T-cell (primary cell): ENCODE measurements at places on chromosomes 5 and 9.

DNA sequence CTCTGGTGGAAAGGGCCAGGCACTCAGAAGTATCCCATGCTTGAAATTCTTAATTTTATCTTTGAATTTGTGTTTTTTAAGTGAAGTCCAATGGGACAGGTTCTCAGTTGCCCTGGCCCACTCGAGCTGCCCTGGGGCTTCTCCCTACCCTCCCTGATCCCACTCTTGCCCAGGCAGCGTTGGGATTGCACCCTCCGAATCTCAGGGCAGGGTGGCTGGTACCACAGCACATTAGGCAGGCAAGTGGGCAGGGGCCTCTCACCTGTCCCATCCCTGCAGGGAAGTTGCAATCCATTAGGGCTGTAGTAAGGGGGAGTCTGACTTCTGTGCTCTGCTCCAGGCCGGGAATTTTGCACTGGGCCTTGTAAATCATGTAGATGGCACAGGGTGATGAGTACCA is 2.7 kb downstream of the RUFY1 start:
- DNase-seq = no peak

DNA sequence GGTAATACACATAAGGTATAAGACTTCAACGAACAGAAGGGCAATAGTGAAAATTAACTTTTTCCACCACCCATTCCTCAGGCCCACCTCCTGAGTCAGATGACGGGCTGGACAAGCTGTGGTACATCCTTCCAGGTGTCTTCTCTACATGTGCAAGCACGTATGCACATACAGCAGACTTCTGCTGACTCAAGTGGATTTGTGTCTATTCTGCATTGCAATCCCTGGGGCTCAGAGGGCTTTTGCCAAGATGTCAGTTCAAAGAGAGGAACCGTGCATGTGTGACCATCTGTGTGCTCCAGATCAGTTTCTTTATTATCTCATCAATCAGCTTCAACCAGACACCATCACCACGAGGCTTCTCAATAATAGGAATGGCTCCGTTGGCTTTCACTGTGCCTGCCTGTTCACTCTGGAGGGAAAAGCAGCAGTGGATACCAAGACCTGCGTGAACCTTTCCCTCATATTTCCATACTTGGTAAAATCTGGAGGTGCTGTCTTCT is 288.4 kb downstream of the MTRR start:
- DNase-seq = no peak

DNA sequence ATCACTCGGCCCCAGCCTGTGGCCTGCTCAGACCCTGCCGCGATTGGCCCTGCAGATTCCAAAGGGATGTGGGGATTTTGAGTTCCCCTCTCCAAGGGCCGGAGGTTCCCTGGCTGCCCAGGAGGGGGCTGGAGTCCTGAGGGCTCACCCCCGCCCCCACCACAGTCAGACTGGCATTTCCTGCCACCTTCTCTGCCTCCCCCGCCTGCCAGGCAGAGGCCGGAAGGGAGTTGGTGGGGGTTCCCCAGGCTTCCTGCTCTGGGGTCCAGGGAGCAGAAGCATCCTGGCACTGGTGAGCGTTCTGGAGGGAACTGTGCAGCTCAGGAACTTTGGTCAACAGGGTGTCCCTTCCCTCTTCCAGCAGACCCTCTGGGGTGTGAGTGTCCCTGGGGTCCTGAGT is 70.6 kb downstream of the RXRA start:
- DNase-seq = peak; percentile 42

DNA sequence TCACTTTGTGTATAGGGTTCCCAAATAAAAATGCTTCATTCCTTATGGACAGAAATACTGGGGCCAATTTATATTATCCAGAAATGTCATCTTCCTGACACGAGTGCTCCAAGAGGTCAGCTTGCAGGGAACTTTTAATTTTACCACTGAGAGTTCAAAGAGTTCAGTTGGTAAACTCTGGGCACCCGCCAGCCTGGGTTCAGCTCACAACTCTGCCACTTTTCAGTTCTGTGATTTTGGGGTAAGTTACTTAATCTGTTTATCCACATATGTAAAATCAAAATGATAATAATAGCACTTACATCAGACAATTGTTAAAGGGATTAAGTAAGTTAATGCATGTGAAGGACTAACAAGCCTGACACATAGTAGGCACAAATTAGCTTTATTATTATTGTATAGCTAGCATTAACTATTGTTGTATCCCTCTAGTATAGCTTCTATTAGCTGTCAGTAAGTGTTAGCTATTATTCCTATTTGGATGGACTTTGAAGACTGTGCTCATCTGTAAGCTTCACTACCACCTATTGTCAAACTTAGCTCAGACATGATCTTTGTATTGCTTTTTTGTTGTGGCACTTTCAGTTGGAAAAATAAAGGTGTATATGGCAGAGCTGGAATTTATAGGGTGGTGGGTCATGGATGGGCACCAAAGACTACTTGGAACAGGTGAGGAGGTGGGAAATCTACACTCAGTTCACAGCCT is 1.6 kb downstream of the MEGF10 start:
- DNase-seq = no peak

- DNase-seq = no peak
These were observed 181.8 kb upstream of the PITX1 start for GRCh38 chr5:135215617-135216470.

DNA sequence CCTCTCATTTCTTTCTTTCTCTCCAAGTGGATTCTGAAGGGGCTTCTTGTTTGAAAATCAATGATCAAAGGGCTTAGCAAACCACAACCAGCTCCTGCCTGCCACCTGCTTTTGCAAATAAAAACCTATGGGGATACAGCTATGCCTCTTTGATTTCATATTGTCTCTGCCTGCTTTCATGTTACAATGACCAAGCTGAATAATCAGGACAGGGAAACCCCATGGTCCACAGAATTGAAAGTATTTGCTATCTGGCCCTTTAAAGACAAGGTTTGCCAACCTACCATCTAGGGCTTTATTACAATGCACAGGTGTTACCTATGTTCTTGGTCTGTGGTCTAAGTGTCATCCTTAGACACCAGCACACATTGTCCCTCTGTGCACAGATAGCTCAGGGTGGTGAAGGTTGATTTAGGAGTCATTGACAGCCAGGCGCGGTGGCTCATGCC is 28.8 kb upstream of the PLIN2 start:
- no peak for DNase-seq

DNA sequence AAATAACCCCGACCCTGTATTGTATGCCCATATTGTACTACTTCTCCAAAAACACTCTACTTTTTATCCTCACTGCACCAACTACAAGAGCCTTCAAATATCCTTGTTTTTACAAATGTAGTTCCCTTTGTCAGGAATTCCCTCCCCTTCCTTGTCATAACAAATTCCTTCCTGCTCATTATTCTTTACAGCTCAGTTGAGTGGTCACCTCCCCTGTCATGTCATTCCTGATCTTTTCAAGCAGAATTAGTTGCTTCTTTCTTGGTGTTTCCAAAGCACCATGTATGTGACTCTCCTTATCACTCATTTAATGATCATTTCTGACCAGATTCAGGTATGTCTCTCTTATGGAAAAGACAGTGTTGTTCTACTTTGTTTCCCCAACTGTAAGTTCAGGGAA is 194.2 kb upstream of the SMC2 start:
- no peak for DNase-seq

- no peak for DNase-seq
These were observed 318.8 kb downstream of the FAM170A start for GRCh38 chr5:119948162-119948561.

DNA sequence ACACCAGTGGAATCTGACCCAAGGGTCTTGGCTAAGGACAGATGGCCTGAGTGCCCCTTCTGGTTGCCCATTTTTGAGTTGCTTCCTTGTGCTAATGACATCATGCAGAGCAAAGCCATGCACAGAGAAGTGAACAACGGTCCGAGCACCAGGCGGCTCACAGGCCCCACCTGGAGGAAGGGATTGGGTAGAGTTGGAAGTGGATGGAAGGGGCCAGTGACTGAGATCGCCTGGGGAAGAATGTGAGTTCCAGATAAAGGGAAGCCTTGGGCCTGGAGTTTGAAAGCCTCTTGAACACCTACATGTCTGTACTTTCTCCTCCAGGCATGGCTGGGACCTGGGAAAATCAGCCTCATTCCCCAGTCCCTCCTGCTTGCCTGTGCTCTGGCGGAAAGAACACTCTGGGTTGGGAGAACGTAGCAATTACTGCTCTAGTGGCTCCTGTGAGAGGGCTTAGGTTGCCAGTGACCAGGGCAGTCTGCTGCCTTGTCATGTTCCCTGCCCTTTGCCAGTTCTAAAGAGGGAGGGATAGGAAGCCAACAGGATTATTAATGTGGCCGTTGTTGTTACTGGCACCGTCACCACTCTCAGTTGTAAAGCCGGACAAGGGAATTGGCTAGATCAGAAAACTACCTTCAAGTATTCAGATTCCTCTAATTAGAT is 62.5 kb upstream of the PTPN3 start:
- no peak for DNase-seq

- DNase-seq = no peak
These were observed 44.6 kb upstream of the TMC1 start for GRCh38 chr9:72476617-72477437.

DNA sequence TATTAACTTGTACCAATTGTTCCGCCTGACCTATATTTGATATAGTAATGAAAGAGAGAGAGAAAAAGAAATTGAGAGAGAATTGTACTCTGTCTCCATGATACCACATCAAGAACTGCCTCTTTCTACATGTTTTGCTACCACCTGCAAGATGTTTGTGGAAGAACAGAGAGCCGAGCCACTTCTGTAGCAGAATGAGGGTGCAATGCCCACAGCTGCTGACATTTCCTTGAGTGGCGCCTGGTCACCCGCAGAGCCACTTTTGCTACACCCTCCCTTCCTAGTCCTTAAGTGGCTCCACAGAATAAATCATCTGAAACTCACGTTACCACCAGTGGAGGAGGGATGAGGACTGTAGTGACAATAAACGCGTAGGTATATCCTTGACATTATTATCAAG is 17.1 kb upstream of the FAM81B start:
- DNase-seq = no peak

DNA sequence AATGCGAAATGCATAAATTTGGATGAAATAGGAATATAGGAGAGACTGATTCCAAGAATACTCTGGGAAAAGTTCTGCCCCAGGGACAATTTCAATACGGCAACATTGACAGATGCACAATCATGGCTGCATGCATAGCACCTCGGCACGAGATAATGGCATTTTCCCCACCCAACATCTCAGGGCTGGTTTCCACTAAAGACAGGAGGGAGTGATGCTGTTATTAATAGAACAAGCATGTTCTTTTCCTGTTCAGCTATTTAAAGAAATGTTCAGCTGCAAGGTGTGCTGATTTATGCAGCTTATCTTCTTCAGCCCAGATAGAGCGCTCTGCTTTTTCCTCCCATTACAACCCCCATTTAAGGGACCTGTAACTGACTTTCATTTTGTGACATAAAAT is 740.2 kb downstream of the TLR4 start:
- no peak for DNase-seq

DNA sequence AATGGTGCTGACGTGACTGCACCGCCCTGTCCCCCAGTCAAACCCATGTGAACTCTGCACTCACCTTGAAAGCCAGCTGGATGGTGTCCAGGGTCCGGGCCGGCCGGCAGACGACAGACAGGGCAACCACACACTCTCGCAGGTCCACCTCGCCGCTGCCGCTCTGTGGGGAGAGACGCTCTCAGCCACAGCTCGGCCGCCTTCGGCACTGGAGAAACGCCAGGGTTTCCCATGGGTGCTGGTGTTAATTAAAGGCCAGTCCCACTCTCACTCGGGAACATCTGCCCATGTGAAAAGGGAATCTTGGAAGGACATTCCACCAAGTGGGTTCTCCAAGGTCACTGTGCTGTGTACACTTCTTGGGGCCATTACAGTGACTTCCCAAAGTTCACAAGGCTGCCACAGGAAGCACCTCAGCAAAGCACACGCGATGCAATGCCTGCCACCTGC is 25.5 kb upstream of the SLC6A3 start:
- no peak for DNase-seq

DNA sequence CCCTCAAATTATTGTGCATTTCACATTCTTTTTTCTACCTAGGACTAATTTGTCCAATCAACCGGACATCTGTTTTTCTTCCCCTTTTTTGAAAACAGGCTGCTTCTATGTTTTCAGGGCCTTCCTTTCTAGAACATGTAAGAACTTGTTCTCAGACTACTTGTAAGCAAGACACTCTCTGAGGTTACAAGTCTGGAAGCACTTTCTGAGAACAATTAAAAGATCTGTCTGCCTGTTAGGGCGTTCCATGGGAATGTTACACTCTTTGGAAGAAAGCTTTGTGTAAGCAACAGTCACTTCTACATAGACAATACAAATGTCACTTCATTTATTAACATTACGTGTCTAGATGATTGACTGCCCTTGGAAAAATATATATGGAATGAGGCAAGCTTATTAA is 50.9 kb upstream of the HSPB3 start:
- DNase-seq = no peak

- peak; percentile 65 for DNase-seq
These were observed 77.9 kb downstream of the AK8 start for GRCh38 chr9:132800038-132800648.

DNA sequence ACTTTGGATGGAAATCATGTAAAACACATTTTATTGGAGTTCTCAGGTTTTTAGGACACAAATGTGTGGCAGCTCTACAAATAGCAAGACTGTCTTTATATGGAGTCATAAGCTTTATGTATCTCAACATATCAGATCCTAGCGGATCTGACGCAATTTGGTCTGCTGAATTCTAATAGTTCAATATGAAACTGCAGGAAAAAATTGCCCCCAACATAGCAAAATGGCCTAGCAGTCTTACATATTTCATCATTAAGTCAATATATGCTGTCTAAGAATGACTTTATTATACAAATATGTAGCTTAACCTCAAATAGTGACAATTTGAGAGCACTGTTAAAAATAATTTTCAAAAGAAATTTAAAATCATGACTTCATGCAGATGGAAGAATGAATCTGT is 244.3 kb downstream of the TAF11L14 start:
- DNase-seq = no peak

DNA sequence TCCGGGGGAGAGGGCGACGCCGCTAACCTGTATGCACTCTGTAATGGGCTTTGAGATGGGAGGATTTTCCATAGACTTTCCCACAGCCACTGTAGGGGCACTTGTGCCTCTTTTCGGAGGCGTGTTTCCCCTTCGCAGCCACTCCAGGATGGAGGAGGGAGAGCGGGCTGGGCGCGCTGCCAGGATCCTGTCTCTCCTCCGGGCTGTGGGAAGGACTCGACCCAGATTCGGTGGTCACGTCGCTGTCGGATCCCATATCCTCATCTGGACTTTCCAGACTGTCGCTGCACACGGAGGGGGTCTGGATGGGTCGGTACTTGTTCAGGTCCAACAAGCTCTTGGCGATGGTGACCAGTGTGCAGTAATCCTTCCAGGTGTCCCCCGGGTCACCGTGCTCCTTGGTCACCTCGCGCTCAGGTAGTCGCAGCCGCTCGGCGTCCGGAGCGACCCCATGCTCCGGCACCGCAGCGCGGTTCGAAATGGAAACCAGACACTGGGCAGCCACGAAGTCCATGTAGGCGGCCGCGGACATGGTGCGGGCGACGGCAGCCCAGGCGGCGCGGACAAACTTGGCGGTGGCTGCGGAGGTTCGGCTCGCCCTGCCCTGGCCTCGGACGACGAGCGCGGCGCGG is 1.5 kb downstream of the KLF9 start:
- peak; percentile 9 for DNase-seq

- DNase-seq = no peak
These were observed 43.0 kb downstream of the CYFIP2 start for GRCh38 chr5:157308836-157309465.

GRCh38 chr9:1910269-1910811 is 104.8 kb upstream of the SMARCA2 start:
- no peak for DNase-seq
